ENCODE measurements at places on chromosomes 11 and 22.

GRCh38 chr11:4102711-4103110 is 8.1 kb downstream of the RRM1 start:
- no peak for DNase-seq

- no peak for DNase-seq
Measured at GRCh38 chr22:25573841-25574240, 9.4 kb downstream of the GRK3 start.

DNA sequence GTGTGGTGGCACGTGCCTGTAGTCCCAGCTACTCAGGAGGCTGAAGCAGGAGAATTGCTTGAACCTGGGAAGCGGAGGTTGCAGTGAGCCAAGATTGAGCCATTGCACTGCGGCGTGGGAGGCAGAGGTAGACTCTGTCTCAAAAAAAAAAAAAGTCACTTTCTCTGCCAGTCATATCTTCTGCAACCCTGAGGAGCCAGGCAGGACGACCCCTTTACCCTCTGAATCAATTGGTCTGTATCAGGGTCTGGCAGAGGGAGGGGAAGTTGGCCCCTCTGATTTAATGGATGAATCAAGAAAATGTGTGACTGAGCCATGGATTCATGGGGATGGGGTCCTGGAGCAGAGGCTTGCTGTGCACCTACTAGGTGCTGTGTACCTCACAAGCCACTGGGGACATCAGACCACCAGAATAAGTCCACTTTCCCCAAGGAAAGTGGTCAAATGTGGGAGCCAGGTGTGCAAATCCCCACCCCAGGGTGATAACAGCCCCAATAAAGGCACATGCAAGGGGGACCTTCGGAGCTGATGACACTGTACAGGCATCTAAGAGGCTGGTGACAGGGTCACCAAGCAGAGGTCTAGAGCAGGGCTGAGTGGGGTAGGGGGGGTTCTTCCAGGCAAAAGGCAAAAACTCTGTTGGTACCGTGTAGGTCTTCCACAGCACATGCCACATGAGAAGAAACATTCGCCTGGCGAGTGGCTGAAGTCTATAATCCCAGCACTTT is 29.0 kb downstream of the TXN2 start:
- no peak for DNase-seq

GRCh38 chr11:116110802-116111201 is 606.6 kb upstream of the CADM1 start:
- DNase-seq, result no peak

GRCh38 chr11:92735039-92735438 is 234.4 kb upstream of the MTNR1B start:
- DNase-seq, result no peak

DNA sequence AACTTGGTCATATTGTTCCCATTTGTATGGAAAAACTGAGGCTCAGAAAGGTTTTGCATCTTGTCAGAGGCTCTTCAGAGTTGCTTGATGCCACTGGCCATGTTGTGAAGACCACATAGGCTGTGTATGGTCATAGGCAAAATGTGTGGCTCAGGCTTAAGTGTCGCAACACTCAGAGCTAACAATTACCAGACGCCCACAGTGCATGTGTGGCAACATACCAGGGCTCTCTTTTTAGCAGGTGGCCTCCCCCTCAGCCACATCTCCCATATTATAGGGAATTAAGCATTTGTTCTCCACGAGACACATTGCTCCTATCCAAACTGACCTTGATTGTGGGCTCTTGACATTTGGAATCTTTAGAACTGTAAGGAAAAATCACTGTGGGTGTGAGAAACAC is 802.5 kb downstream of the DLG2 start:
- DNase-seq, result no peak

DNA sequence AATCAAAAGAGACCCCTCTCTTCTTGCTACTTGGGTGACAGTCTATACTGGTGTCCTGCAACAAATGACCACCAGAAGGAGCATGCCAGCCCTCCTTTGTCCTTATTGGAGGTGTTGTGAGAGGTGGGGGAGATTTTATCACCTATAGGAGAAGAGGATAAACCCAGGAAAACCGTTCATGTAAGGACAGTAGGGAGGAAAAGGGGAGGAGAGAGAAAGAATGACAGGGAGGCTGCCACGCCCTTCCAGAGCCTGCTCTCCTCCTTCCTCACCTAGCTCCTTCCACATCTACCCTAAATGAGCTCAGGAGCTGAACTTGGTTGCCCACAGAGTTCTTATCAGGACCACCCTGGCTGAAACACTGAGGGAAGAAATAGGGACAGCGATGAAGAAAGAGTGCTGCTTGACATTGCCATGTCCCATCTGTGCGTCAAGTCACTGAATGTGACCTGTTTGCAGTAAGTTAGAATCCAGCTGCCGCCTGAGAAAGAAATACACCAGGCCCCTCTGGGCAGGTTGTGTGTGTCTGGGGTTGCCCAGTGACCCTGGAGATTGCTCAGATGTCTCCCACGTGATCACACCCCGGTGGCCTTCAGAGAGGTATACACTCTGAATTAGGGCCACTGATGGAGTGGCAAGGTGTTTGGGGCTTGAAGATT is 40.4 kb upstream of the ETS1 start:
- DNase-seq, result no peak

DNA sequence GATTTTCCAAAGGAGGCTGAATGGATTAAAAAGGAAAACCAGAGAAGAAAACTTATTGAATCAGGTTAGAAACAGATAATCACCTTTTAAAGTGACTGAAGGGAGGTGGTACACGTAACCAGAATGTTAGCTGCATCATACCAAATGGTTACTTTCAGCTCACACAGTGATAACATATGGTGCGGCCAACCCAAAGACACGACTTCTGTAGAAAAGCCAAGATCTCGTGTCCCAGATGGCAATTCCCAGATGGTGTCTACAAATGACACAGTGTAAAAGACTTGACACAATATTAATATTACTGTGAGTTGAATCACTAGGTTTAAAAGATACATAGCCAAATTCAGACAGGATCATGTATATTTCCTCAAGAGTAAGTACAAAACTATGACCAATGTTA is 5.2 kb downstream of the PPP2R1B start:
- DNase-seq, result no peak

- DNase-seq, result no peak
Measured at GRCh38 chr11:85652786-85653447, 5.2 kb downstream of the TMEM126A start.

Measured in activated T-cell treated with anti-CD3 and anti-CD28 coated beads for 48 hours (primary cell).